ENCODE measurements at places on chromosomes 2 and 18.

DNA sequence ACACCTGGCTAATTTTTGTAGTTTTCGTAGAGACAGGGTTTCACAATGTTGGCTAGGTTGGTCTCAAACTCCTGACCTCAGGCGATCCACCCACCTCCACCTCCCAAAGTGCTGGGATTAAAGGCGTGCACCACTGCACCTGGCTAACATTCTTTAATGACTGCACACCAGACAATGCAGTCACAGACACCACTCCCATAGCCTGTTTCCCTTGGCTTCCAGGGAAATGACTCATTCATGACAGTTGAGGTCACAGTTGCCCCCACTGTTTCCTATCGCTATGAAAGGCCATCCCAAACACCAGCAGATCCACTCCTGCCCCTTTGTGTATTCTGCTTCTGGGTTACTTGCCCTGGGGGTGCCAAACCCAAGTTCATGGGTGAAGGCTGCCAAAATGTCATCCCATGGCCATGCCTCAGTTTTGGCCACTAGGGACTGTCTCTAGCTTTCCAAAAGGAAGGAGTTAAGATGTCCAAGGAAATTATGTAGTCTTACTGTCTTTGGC is 8.7 kb downstream of the CHMP1B start:
- no peak for DNase-seq

GRCh38 chr2:121093692-121094091 is 191.3 kb downstream of the TFCP2L1 start:
- no peak for DNase-seq

GRCh38 chr2:170163411-170164065 is 14.4 kb upstream of the MYO3B start:
- DNase-seq, result no peak

DNA sequence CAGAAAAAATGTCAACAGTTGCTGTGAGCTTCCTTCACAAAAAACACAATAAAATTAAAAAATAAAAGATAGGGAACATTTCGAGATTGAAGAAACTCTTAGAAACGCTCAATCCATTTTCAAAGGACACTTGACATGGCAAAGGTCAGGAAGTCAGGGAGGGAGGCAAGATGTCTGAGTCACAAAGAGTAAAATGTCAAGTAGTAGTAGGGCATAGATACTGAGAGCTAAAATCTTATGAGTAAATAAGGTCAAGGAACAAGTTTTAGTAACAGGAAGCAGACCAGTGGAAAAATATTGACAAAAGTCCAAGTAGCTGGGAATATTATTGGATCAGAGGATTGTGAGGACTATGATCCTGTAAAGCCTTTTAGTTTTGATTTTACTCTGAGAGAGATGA is 495.6 kb downstream of the TMX3 start:
- no peak for DNase-seq

DNA sequence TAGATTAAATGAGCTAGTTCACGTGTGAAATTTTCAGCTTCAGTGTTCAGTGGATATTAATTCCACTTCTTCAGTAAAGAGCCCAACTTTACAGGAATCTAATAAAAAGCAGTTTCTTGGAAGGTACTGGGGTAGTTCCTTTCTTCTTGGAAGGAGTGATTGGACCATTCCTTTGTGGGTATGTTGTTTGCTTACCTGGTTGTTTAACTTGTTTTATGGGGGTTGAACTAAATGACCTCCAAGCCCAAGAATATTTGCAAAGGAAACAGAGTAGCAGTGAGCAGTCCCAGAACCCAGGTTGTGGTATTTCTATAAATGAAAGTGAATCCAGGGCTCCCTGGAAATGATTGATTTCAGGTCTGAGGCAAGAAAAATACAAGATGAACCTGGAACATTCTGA is 31.4 kb downstream of the KCNJ13 start:
- DNase-seq, result no peak

DNA sequence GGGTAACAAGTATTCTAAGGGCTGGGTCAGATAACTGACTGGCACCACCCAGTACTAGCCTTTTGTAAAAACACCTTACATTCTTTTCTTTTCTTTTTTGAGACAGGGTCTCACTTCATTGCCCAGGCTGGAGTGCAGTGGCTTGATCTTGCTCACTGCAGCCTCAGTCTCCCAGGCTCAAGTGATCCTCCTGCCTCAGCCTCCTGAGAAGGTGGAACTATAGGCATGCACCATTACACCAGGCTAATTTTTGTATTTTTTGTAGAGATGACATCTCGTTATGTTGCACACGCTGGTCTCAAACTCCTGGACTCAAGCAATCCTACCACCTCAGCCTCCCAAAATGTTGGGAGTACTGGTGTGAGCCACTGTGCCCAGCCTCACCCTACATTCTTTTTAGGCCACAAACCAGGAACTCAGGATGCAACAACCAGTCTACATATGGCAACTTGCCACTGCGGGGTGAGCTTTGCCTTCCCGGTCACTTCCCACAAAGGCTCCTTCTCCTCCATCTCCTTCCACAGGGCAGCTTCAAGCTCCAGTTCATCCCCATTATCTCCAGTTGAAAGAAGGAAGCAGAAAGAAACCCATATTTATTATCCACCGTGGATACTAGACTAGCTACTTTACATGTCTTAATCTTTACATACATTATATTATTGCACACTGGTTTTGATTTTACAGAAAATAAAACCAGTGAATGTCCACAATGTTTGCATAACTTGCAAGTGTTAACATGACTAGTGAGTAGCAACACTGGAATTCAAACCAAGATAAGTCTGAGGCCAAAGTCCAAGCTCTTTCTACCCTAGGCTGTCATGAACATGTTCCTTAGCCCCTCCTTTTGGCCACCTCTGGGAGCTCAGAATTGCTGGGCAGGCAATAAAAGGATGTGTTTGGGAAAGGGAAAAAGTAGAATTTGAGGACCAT is 23.7 kb upstream of the AP1S3 start:
- no peak for DNase-seq

GRCh38 chr2:152718909-152719645 is 657 bp downstream of the ARL6IP6 start:
- no peak for DNase-seq

GRCh38 chr2:234139755-234140154 is 89.3 kb downstream of the SPP2 start:
- no peak for DNase-seq

- no peak for DNase-seq
These were observed 447.9 kb downstream of the IRS1 start for GRCh38 chr2:226351711-226352110.

DNA sequence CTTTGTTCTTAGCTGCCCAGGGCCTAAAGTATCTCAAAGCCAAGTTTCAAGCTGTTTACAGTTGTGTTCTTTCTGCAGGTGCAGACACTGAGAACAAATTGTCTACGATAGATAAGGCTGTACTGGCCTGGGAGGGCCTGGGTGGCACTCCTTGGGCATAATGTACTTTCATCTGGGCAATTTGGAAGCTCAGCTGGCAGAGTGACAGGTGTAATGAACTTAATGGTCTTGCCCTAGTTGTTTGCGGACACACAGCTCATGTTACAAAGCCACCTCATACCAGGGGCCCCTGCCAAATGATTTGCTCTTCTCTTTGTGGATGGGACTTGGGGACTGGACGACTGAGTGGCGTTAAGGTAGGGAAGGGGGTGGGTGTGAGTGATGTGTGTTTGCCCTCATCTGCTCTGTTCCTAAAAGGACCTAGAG is 4.3 kb downstream of the LDLRAD4 start:
- DNase-seq, result no peak

- no peak for DNase-seq
These were observed 5.8 kb downstream of the CUL3 start for GRCh38 chr2:224579411-224579810.

DNA sequence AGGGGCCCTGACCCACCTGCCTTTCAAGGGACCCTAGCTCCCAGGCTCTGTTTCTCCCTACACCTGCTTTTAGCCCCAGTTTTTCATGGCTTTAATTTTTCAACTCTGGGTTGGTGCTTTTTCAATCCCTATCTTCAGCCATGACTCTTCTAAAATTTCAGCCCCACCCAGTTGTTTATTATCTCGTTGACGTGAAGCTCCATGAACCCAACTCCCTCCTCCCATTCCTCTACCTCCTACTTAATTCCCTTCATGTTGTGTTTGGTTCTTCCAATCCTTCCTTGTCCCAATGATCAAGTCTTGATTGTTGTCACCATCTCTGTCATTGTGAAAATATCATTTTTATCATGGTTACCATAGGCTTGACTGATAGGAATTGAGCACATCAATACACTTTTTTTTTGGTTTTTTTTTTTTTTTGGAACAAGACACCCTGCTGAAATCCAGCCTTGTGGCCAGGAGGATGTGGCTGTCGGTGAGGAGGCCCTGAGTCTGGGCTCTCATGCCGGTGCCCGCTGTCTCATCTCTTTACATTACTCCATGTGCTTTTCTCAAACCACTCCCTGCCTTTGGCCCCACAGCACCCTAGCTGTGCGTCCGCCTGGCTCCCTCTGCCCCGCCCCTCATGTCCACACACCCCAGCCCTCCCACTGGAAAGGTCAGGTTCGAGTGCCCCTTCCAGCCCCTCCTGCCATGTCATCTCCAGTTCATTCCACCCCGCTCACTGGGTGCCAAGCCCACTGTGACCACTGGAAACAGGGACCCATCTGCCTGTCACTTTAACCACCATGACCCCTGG is 39.3 kb downstream of the NAPG start:
- no peak for DNase-seq

DNA sequence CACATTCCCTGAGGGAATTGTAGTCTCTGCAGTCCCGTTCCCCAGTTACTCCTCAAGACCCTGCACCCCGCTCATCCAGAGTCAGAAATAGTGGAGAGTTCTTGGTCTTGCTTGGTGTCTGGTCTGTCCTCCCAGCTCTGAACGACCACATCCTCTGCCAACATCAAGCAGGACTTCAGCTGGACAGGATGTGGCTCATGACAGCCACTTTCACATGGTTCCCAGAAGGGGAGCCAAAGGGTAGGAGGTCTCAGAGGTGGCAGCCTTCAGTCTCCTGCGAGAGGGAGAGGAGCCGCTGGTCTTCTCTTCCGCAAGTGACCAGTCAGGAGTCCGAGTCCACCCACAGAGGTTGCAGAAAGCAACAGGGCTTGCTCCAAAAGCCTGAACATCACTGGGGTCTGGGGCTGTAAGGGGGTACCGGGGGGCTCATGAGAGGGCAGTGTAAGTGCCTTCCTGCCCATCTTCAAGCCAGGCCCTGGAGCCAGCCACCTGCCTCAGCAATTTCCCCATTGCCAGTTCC is 29.8 kb downstream of the B3GNT7 start:
- DNase-seq, result no peak
